ENCODE measurements at places on chromosomes 4 and X.

- DNase-seq, result no peak
Observed at GRCh38 chr4:142497606-142498005, 348.5 kb downstream of the INPP4B start.

DNA sequence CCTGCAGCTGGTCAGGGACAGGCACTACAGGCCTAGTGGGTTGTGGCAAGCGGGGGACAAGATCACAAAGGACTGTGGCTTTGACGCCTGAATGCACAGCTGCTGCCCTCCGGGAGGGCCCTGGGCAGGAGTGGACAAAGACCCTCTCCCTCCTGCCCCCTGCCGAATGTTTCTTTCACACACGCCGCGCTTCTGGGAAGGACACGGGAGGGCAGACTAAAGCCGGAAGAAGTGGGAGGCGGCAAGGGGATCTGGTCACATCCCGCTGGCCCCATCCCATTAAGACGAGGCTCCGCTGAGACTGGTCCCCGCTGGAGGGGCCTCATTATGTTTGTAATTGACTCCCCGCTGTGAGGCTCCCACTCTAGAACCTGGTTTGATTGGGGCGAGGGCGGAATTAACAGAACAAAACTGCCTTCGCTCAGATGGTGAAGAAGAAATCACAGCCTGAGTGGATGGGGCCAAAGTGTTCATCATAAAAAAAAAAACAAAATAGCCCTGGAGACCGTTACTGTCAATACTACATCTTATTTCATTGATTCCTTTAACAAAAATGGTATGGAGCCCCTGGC lies 37.8 kb upstream of the PSAPL1 start:
- DNase-seq, result no peak

- no peak for DNase-seq
Observed at GRCh38 chr4:163171590-163171989, 4.9 kb upstream of the NAF1 start.

GRCh38 chrX:150316564-150316963 lies 46.6 kb upstream of the MAMLD1 start:
- DNase-seq, result no peak

- no peak for DNase-seq
Observed at GRCh38 chr4:40564815-40565483, 64.7 kb downstream of the RBM47 start.

- DNase-seq, result no peak
Observed at GRCh38 chrX:149818652-149819051, 36.9 kb downstream of the MAGEA9 start.

DNA sequence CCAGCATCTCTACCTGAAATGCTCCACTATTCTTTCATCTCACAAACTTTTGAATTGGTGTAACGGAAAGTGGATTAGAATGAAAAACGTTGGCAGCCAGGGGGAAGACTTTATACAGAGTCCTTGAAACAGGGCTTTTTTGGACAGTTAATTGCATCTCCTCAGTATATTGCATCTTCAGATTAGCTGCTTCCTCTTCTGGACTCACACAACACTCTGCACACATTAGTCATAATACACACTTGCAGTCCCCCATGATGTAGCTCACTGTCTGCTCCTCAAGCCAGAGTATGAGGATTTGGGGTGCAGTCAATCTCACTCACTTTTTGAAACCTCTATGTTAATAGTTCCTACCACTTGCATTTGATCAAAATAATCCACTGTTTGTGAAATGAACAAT lies 101.0 kb downstream of the ADGRA3 start:
- DNase-seq, result no peak

DNA sequence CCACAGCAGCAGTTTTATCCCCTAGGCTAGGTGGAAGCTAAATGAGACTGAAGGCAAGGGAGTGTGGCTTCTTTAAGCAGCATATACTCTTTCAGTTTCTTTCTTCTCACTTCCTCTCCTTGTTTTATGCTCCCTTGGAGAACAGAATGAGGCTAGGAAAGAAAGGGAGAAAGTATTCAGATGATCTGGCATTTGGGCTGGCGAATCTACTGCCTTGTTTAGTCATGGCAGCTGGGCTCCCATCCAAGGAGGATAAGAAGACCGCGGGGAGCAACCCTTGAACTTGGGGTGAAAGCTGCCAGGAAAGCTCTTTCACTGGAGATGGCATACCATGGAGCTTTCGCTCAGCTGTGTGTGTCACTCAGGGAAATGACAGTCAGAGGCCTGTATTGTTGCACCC lies 72.1 kb downstream of the ARHGEF38 start:
- DNase-seq, result no peak

DNA sequence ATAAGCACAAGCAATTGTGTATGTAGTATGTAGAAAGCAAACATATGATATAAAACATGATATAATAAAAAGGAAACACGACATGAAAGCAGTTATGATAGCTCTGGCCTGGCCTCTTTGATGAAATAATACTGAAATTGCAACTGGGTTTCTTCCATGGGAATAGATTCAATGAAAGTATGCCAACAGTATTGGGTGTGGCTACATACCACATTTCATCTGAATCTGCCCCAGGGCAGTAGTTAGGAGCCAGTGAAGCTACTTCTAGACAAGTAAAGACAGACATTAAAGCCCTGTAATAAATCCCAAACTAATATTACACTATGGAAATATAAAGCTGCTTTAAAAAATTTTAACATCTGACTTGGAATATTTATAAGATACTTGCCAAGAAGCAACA lies 207.3 kb downstream of the FBXW7 start:
- DNase-seq, result no peak

DNA sequence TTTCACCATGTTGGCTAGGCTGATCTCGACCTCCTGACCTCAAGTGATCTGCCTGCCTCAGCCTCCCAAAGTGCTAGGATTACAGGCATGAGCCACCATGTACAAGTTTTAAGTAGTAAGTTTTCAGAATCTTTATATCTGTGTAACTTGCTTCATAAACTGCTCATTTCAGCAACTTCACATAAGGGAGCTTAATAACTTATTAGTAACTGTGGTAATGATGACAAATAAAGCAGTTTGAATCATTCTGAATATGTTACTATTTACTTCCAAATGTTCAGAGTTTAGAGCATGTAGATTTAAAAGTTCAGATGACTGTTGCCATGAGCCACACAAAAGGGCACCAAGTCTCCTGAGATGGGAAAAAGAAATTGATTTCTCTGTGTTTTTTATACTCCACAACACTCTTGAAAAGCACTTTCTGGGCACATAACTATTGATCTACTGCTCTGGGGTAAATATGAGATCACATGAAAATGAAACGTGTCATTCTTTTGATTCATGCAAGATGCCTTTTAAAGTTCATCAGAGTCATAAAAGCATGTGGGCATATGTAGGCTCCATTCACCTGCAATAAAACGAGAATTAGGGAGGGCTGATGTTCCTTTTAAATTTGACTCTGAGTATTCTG lies 14.1 kb upstream of the CA5B start:
- no peak for DNase-seq

GRCh38 chrX:133598601-133599335 lies 183.5 kb upstream of the GPC4 start:
- no peak for DNase-seq

- no peak for DNase-seq
Observed at GRCh38 chr4:41257906-41258305, 1.2 kb downstream of the UCHL1 start.

GRCh38 chrX:72176981-72177380 lies 4.6 kb upstream of the PIN4 start:
- DNase-seq, result no peak

Measured in NCI-H748 treated with DMSO at 0.1 percent for 48 hours (cell line).